Kidney capillary endothelial cell (primary cell): ENCODE measurements at places on chromosomes 7 and 10.
A peak's percentile ranks its signal among the peaks of the same experiment; 100 is the strongest.

GRCh38 chr7:101402081-101402779 is 39.6 kb downstream of the COL26A1 start:
- no peak for DNase-seq

DNA sequence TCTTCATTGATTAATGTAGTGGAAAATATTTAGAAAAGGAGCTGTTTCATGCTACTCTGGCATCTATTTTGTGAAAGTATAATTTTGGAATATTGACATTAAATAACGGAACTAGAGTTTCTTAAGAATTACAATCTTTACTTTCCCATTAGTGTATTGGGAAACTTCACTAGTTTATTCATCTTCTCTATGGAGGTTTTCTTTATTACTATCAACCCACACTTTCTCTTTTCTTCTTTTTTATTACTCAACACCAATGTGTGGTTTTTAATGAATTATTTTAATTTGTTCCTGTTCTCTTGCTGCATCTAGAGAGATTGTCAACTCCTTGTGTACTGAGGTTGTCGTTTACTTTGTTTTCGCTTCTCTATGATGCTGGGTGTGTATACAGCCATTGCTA is 20.4 kb upstream of the ITGB8 start:
- no peak for DNase-seq

- DNase-seq, result no peak
Observed at GRCh38 chr7:113809581-113809980, 109.2 kb downstream of the PPP1R3A start.

DNA sequence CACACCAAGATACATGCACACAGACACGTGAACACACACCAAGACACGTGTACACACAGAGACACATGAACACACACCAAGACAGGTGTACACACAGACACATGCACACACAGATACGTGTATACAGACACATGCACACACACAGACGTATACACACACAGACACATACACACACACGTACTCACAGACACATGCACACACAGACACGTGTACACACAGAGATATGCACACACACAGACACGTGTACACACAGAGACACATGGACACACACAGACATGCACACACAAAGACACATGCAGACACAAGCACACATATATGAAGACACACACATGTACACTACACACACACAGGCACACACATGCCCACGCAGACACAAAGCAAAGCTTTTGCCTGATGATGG is 134.6 kb downstream of the TCERG1L start:
- DNase-seq, result no peak

- no peak for DNase-seq
Observed at GRCh38 chr7:140981951-140982350, 32.8 kb downstream of the MRPS33 start.

- DNase-seq, result no peak
Observed at GRCh38 chr10:96222441-96222840, 48.9 kb downstream of the BLNK start.

DNA sequence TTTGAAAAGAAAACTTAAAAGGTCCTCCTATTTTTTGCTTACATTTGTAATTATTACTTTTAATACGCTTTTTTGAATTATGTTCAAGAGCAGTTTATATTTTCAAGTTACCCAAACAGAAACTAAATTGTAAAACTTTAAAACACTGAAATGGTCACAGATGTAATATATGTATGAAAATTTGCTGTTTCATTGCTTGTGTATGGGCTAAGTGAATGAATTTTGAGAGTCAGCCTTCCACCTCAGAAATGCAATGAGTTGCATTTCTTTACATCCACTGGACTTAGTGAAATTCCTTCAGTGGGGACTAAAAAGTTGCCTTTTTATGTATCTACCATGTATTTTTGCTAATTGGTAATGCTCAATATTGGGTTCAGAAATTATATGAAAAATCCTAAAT is 1.6 kb downstream of the VPS26A start:
- no peak for DNase-seq

DNA sequence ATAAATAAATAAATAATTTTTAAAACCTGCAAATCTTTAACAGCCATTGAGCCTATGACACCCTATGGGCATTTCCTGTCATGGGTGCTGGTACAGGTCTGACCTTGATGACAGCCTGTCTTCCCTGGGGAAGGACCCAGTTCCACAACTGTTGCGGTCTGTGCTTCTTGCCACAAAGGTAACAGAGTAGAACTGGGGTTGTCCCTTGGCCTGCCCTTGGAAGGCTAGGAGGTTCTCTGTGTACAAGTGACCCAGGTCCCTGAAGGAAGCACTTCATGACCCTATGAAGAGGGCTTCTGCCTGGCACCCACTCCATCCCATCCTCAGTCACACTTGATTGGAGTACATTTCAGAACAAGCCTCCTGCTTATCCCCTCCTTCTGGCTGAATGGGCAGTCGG is 66.9 kb downstream of the OGDH start:
- no peak for DNase-seq

- DNase-seq, result peak; percentile 62
Observed at GRCh38 chr7:28575241-28575643, 162.9 kb downstream of the CREB5 start.

DNA sequence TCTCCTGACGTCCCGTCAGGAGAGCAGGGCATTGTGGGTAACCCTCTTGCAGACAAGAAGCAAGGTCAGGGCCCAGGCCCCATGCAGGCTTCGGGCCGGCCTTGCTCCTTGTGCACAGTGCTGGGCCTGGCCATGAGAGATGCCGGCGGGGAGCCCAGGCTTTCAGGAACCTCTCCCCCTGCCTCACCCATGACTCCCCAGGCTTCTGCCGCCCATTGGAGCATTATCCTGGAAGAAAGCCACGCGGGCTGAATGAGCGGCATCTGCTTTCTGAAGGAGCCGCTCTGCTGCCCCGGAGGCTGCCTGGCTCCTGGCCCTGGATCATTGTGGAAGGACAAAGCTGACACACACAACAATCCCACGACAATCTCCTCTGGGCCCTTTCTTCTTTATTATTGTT is 233.5 kb downstream of the TCF7L2 start:
- no peak for DNase-seq

GRCh38 chr7:22726907-22727713 is at the start of gene IL6:
Gene IL6 (plus strand): TSS chr7:22727200. CDS start chr7:22727263, 63 bp downstream.
- peak; percentile 84 for DNase-seq

DNA sequence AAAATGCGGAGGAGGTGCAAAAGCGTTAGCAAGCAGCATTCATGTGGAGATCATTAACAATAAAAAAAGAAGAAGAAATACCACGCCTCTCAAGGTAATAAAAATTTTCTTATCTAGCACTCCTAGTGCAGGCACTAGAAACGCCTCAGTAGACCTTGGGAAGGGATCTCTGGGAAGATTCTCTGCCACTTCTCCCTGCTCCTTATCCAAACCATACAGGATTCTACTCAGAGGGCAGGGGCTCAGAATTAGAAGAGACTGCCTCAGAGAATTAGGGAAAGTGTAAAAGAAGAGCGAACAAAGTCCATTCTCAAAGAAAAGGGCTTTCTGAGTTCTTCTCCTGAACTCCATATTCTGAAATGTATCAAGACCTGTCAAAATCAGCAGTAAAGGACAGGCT is 413.4 kb downstream of the SORCS1 start:
- no peak for DNase-seq
